HepG2 (cell line): ENCODE measurements at places on chromosomes 12 and 14. TPM values are rescaled to one million over a fixed set of nuclear protein-coding genes. Genes with fewer than 3 reads are reported as not detected.
A peak's percentile ranks its signal among the peaks of the same experiment; 100 is the strongest.

GRCh38 chr12:11927286-11927935 is 143.3 kb upstream of the BCL2L14 start:
- no peak for DNase-seq

DNA sequence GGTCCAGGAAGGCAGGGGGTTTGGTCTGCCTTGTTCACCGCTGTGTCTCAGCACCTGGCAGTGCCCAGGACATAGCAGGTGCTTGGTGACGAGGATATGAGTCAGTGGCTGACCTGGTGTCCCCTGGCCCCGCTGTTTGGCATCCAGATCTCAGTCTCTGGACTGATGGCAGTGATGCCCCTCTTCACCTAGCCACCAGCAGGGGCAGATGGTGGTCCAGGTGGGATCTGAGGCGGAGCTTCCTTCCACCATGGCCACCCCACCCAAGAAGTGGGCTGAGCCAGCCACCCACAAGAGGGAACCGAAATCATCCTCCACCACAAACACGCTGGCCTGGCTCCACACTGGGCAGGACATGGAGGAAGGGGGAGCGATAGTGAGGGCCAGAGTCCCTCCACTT is 16.1 kb upstream of the SH2B3 start:
- no peak for DNase-seq

DNA sequence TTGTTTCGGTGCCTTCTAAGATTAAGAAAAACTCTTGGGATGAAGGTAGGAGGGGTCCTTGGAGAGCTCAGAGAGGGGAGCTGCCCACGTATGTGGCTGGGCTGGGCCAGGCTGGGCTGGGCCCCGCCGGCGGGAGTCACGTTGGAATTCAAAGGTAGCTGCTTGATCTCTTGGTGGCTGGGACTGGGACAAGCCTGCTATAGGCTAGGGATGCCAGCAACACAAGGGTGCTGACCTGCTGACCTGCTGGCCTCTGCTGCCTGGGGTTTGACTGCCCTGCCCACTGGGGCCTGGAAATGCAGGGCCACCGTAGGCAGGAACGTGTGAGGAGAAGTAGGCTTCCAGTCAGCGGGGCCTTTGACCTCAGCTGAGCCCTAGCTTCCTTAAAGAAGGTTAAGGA is 52.8 kb upstream of the GTF2A1 start:
- DNase-seq: no peak

- no peak for DNase-seq
Observed at GRCh38 chr14:79167957-79168356, 997.8 kb downstream of the NRXN3 start.

GRCh38 chr12:78918268-78918667 is 53.7 kb downstream of the SYT1 start:
- DNase-seq: no peak

- DNase-seq: peak; percentile 77
Observed at GRCh38 chr12:6869049-6870021, 2.0 kb downstream of the TPI1 start.

GRCh38 chr14:69685716-69686115 is 74.3 kb downstream of the SUSD6 start:
- DNase-seq: peak; percentile 62

- peak; percentile 77 for DNase-seq
Observed at GRCh38 chr12:122471324-122472226, 29.2 kb downstream of the ZCCHC8 start.

- peak; percentile 83 for DNase-seq
Observed at GRCh38 chr12:110124269-110124995, at the start of gene IFT81. TSS of gene IFT81 (plus strand) at chr12:110124357. CDS start at chr12:110127381, 3,024 bp downstream.

Gene DDHD1
- total RNA-seq: 7.2 and 8.3 TPM in 2 replicates

Gene MANSC4
- not detected in 2 replicates for total RNA-seq

Gene IFNG-AS1
- not detected in 2 replicates for total RNA-seq

Gene VPS33A
- total RNA-seq: 43.6 and 58.0 TPM in 2 replicates

Gene PTCSC3
- total RNA-seq: not detected in 2 replicates

Gene GLI1
- total RNA-seq: 0.20 TPM in 1 of 2 replicates, not detected in the other

Gene SLC15A4
- total RNA-seq: 8.2 and 17.3 TPM in 2 replicates
